ENCODE measurements at places on chromosomes 1 and 21. TPM values are rescaled to one million over a fixed set of nuclear protein-coding genes. Genes with fewer than 3 reads are reported as not detected.

The DMRTA2 gene
- total RNA-seq: not detected

The CAPN2 gene
- 84.7 TPM for total RNA-seq

The UROD gene
- 38.3 TPM for total RNA-seq

The B3GALT2 gene
- 0.22 TPM for total RNA-seq

The GJA4 gene
- total RNA-seq: not detected

DNA sequence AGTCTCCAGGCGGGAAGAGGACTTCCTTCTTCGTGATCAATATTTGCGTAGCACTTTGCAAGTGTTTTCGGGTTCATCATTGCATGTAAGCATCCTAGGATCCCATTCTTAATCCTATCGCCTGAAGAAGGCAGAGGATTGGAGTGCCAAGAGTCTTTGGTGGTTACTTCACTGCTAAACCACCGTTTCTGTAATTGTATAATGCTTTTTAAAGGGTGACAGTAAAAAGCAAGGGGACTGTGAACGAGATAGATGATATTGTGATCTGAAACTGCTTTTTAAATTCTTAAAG, 345 bp upstream of the ALDH9A1 start:
- no peak for DNase-seq

DNA sequence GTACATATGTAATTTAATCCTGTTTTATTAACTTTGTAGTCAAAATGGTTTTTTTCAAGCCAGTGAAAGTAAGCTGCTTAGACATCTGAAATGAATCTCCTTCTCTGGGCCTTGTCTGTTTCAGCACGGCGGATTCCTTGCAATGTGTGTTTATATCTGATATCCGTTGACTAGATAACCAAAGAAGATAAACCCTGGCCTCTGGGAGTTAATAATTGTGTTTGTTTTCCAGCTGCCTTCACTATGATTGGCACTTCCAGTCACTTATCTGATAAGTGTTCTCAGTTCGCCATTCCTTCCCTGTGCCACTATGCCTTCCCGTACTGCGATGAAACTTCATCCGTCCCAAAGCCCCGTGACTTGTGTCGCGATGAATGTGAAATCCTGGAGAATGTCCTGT, 63.5 kb upstream of the UBE2U start:
- no peak for DNase-seq

GRCh38 chr1:204272505-204272904, 58.7 kb upstream of the GOLT1A start:
- no peak for DNase-seq

GRCh38 chr1:232810856-232811255, 5.6 kb downstream of the MAP10 start:
- DNase-seq: no peak

GRCh38 chr1:201307760-201308499, 24.6 kb downstream of the PKP1 start:
- no peak for DNase-seq

DNA sequence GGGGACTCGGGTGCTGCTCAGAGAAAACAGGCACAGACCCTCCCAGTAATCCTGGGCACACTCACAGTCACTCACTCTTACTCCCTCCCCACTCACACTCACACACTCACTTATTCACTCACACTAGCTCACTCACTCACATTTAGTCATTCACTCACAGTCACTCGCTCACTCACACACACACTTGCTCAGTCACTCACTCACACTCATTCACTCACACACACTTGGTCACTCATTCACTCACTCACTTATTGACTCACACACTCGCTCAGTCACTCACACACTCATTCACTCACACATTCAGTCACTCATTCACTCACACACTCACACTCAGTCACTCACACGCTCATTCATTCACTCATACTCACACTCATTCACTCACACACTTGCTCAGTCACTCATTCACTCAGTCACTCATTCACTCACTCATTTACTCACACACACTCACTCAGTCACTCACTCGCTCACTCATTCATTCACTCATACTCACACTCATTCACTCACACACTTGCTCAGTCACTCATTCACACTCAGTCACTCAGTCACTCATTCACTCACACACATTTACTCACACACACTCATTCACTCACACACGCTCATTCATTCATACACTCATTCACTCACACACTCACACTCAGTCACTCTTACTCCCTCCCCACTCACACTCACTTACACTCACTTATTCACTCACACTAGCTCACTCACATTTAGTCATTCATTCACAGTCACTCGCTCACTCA, 164.2 kb upstream of the C1orf174 start:
- no peak for DNase-seq

DNA sequence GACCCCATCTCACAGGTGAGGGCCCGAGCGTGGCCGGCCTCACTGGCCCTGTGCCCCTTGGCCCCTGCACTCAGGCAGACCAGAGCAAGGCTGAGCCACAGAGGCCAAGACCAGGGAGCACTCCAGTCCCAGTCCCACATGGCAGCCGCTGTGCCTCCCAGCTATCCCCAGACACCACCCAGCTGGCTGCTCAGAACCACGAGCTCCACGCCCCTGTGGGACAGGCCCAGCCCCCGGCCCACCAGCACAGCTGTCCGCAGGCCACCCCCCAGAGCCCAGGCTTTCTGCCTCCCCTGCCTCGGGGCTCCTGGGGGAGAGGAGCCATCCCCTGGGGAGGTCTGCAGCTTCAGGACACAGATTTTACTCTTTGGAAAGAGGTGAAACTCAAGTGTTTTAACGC, 9.1 kb upstream of the C1QTNF12 start:
- no peak for DNase-seq

Measured in CD8-positive, alpha-beta T cell (primary cell).